ENCODE measurements at places on chromosomes 11 and 22.

GRCh38 chr22:43437871-43438475 lies 26.2 kb downstream of the MPPED1 start:
- DNase-seq: no peak

DNA sequence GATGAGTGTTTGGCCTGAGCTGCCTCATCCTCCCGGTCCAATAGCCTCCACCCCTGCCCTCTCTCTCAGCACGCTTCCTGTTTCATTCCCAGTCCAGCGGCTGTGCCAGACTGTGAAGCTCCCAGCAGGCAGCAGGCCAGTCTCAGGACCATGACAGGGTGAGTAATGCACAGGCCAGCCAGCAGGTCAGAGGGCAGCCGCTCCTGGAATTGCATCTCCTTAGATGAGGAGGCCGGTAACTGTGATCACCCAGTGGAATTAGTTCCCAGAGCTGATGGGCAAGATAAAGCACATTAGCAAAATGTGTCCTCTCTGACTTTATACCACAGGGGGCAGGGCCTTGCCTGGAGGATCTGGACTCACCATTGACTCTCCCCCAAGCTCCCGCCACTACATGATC lies 251.2 kb downstream of the ETS1 start:
- DNase-seq: no peak

DNA sequence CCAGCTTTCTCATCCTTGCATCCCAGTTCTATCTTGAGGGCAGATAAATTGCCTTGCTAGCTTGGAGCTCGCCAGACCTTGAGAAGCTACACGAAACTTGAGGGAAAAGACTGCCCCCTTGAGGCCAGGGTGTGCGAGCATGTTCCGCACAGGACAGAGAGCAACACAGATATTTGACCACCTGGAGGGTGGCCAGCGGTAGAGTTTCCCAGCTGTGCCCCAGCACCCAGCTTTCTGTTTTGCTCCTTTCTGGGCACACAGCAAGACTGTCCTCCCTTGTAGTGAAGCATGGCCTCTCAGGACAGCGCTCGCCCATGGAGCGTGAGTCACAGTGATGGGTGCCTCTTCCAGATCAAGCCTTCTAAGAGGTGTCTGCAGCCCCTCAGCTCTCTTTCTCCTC lies 23.5 kb downstream of the SPATA19 start:
- DNase-seq: no peak

GRCh38 chr11:59769111-59769510 lies 13.9 kb downstream of the STX3 start:
- DNase-seq: no peak

GRCh38 chr22:35685731-35686130 lies 31.9 kb upstream of the APOL5 start:
- DNase-seq: no peak

- DNase-seq: no peak
Measured at GRCh38 chr11:69252490-69252837, 41.5 kb upstream of the MYEOV start.

- DNase-seq: no peak
Measured at GRCh38 chr11:121421149-121421901, 30.8 kb upstream of the SORL1 start.

GRCh38 chr22:27241430-27242321 lies 559.9 kb downstream of the MN1 start:
- DNase-seq: no peak

DNA sequence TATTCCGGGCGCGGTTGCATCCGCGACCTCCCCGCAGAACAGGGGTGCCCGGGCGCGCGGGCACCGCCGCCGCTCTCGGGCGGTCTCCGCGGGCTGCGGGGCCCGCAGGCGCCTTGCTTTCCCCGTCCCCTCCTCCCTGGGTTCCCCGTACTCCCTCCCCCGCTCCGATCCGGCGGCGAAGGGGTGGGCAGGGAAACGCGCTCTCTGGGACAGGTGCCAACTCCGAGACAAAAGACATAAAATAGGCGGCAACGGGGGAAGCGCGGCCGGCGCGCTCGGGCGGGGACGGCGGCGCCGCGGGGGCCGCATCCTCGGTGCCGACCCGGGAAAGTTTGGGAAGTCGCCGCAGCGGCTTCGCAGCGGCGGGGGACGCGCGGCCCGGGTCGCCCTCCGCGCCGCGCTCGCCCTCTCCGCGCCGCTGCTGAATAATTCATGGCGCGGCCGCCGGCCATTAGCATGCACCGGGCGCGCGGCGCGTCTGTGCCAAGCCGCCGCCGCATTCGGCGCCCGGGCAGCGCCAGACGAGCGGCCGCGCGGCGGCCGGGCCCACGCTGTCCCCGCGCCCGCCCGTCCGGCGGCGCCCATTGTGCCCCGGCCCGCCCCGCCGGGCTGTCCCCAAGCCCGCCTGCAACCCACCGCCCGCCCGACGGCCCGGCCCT lies 78.7 kb upstream of the PPARA start:
- peak; percentile 38 for DNase-seq

- DNase-seq: no peak
Measured at GRCh38 chr11:1782031-1782590, 18.4 kb upstream of the CTSD start.

GRCh38 chr22:24504956-24505736 lies 10.0 kb downstream of the UPB1 start:
- DNase-seq: no peak

DNA sequence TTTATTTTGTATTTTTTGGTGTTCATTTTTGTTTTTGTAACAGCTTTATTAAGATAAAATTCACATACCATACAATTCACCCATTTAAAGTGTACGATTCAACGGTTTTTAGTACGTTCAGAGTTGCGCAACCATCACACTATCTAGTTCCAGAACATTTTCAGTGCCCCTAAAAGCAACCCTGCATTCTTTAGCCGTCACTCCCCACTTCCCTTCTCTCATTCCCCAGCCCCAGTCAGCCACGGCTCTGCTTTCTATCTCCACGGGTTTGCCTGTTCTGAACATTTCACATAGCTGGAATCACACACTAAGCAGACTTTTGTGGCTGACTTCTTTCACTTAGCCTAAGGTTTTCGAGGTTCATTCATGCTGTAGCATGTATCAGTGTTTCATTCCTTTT lies 9.6 kb upstream of the KCNQ1OT1 start:
- DNase-seq: no peak

DNA sequence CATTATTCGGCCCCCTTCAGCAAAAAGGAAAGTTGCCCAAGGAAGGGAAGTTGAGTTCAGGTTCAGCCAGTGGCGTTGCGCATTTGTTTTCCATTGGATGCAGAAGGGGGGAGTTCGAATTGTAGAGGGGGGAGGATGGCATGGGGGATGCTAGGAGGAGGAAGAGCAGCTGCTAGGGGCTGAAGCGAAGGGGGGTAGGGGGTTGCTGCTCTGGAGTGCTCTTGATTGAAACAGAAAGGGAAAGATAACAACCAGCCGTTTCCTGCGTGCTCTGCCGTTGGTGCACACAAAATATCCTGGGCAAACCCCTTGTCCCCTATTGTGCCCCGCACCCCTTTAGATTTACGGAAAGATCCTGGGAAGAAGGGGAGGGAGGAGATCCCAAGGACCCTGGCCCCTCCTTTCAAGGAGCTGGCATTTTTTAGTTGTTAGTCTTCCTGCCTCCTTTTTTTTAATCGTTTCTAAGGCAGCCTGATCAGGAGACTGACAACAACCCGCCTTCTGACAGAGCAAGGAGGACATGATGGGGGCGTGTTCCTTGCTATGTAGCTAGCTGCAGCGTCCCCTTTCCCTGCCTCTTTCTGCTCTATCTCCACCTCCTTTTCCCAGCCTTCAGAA lies 2.1 kb downstream of the KMT2A start:
- DNase-seq: peak; percentile 40

- DNase-seq: no peak
Measured at GRCh38 chr11:116107229-116107628, 603.0 kb upstream of the CADM1 start.

GRCh38 chr11:76591416-76591815 lies 79.1 kb downstream of the LRRC32 start:
- no peak for DNase-seq

- no peak for DNase-seq
Measured at GRCh38 chr22:35861451-35861850, 143.8 kb downstream of the APOL5 start.

- no peak for DNase-seq
Measured at GRCh38 chr22:41910050-41911000, 4.5 kb downstream of the SHISA8 start.

DNA sequence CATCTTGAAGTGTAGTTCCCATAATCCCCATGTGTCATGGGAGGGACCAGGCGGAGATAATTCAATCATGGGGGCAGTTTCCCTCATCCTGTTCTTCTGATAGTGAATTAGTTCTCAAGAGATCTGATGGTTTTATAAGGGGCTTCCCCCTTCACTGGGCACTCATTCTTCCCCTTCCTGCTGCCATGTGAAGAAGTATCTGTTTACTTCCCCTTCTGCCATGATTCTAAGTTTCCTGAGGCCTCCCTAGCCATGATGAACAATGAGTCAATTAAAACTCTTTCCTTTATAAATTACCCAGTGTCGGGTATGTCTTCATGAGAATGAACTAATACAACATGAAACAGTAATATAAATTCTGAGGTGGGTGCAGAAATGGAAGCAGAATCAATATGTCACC lies 12.1 kb upstream of the SPTBN2 start:
- DNase-seq: no peak

DNA sequence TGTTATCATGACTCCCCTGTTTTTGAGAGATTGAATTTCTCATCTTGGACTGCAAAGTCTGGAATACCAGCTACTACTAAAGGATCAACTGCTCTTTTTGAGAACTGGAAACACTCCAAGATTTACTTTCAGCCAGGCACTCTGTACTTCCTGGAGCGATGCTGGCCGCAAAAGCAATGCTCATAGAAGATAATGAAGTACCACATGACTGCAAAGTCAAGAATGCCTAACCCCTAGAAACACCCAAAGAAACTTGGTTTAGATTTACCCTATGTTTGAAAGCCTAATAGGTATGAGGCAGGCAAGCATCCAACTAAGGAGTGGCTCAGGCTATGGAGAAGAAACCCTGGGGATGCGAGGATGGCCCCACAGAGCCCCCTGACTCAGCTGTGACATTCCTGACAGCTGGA lies 47.7 kb upstream of the ARHGAP20 start:
- DNase-seq: no peak

DNA sequence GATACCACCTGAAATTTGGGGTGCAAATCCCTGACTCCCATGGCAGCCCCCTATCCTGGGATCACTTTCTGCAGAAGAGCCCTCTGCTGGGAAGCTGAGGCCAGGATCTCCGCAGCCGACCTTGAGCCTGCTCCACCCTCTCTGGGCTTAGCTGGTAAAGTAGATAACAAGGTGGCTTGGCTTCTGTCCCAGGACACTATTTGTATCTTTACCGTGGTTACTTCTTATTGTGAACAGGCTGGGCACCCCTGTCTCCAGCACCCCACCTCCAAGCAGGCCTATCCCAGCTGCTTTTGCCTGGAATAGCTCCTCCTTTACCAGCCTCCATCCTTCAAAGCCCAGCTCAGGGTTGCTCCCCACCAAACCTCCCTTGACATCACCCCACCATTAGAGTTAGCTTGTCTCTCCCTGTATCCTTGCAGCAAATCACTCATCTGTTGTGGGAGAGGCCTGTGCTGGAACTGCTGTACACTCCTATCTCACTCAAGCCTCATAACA lies 35.2 kb upstream of the P2RY2 start:
- DNase-seq: no peak

DNA sequence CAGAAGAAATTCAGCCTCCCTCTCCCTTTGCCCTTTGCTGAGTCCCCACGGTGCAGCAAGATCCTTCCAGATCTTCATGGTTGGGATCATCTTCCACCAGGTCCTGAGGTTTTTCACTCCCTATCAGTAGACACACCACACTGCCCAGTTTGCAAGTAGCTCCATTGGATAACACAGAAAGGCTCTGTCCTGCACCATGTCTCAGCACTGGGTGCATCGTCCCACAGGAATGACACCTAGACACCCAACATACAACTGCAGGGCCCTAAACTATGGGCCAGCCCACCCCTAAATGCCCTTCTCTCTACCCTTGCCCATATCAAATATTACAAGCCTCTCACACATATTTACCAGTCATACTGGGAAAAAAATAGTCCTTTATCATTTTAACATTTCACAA lies 9.4 kb downstream of the KLHL22 start:
- DNase-seq: no peak

- DNase-seq: no peak
Measured at GRCh38 chr11:94147433-94147845, 18.8 kb downstream of the PANX1 start.

DNA sequence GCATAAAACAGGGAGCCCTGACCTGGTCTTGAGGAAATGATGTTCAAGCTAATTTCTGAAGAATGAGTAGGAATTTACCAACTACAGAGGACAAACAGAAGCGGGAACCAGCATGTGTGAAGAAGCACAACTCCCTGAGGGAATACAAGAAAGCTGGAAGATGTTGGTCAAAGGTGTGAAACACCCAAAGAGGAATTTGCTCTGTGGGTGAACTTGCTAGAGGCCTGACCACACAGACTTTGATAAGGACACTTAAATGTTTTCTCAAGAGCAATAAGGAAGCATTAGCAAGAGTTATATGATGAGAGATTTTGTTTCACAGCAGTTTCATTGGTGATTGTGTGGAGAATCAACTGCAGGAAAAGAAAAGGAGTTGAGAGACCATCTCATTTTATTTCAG lies 17.6 kb downstream of the SLC5A12 start:
- DNase-seq: no peak

- no peak for DNase-seq
Measured at GRCh38 chr22:48743601-48744282, 1083.9 kb downstream of the BRD1 start.

DNA sequence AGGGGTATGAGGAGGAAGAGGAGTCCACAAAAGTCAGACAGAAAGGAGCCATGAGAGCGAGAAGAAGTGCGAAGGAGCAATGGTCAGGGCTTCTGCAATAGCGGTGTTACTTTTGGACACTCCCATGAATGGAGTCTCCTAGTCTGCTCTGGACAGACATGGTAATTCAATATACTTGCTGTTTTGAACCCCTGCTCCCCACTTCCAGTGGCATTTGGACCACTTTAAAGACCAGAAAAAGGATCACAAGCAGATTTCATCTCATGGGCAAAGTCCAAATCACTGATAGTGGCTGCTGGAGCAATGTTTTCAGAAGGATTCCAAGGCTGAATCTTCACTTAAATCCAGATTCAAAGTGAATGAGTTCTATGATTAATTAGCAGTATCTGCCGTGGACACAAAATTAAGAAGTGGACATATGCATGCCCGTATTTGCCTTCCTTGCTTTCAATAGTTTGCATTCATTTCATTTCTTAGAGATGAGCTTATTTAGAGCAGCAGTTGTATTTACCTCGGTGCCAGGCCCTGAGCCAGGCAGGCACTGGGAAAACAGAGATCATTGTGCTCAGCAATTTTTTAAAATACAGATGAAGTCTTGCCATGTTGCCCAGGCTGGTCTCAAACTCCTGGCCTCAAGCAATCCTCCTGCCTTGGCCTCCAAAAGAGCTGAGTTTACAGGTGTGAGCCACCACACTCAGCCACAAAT lies 72.0 kb downstream of the SLC1A2 start:
- no peak for DNase-seq

GRCh38 chr11:11244470-11245080 lies 108.5 kb downstream of the CSNK2A3 start:
- DNase-seq: no peak
